Naive thymus-derived CD8-positive, alpha-beta T cell (primary cell): ENCODE measurements at places on chromosomes 13 and 19. TPM values are rescaled to one million over a fixed set of nuclear protein-coding genes. Genes with fewer than 3 reads are reported as not detected.

TSSK6 gene
- 9.3 TPM for total RNA-seq

ZNF548 gene
- total RNA-seq: 96.6 TPM

ZNF541 gene
- 0.86 TPM for total RNA-seq

RTBDN gene
- not detected for total RNA-seq

ADAMTSL5 gene
- 4.5 TPM for total RNA-seq

DMKN gene
- total RNA-seq: 1.8 TPM

ARRDC5 gene
- 28.7 TPM for total RNA-seq

IGFL2 gene
- not detected for total RNA-seq

CAMSAP3 gene
- total RNA-seq: 0.99 TPM

ZNF577 gene
- 34.0 TPM for total RNA-seq

TTC9B gene
- total RNA-seq: not detected

ZBTB32 gene
- 0.21 TPM for total RNA-seq

SLC25A41 gene
- total RNA-seq: 0.62 TPM

IQCN gene
- total RNA-seq: 8.4 TPM

UNC13A gene
- total RNA-seq: 0.10 TPM

DNA sequence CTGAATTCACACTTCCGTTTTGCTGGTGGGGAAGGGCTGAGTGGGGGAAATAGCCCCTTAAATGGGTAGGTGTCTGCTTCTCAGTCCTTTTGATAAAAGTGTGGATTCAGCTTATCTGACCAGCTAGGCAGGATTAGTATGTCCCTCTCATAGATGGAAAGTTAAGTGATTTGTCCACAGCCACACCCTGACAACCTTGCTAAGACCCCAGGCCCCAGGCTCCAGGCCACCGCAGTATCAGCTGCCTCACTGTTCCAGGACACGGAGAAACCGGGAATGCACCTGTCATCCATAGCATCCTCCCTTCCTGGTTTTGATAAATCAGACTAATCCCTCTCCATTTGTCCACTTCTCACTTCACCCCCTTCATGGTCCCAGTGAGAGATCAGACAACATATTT, 197.7 kb downstream of the USP12 start:
- no peak for DNase-seq

GRCh38 chr13:21872795-21873194, 201.9 kb downstream of the FGF9 start:
- DNase-seq: no peak

GRCh38 chr13:105758918-105759860, 776.3 kb downstream of the EFNB2 start:
- DNase-seq: no peak

GRCh38 chr13:46609052-46609451, 56.1 kb downstream of the LRCH1 start:
- no peak for DNase-seq

DNA sequence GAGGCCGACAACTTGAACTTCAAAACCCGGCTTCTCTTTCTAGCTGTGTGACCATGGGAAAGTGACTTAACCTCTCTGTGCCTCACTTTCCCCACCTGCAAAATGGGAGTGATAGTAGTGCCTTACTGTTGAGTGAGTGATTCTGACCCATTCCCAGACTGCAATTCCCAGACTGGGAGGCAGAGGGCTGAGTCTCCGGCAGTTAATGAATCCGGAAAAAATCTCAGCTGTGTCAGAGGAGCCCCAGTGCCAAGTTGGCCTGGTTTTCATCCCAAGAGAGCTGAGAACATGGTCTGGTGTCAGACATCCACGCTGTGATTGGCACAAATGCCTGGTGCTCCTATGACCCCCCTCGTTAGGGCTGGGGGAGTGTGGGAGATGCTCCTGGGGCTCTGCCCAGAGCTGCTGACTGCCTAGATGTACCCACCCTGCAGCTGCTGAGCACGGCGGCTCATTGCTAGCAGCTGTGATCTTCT, 50.0 kb downstream of the PIN1 start:
- no peak for DNase-seq

DNA sequence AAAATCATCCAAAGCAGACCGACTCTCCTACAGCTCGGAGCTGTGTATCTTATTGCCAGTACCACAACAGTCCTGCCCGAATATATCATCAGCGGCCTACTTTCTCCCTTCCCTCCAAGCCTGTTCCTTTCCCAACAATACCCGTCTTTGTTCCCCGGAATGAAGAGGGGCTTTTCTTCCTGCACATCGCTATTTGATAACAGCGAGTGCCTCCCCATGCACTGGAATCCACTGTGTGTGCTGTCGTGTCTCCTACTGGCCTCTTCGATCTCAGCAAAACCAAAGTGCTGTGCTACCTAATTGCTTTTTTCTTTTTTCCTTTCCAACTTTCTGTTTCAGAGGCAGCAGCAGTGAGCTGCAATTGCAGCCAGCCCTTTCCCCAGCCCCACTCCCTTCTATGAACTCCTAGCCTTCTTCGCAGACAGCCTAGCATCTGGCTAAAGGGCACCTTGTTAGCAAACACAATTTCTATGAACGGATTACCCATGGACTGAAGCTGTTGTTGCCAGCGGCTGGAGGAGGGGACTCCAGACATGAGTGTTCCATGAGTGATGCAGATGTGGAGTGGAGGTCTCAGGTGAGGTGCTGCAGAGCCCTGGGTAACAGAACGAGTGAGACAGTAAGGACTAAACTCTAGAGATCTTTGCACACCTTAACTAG, 43.4 kb downstream of the EFNB2 start:
- no peak for DNase-seq

- no peak for DNase-seq
Measured at GRCh38 chr19:2353159-2353886, 6.7 kb upstream of the TMPRSS9 start.

DNA sequence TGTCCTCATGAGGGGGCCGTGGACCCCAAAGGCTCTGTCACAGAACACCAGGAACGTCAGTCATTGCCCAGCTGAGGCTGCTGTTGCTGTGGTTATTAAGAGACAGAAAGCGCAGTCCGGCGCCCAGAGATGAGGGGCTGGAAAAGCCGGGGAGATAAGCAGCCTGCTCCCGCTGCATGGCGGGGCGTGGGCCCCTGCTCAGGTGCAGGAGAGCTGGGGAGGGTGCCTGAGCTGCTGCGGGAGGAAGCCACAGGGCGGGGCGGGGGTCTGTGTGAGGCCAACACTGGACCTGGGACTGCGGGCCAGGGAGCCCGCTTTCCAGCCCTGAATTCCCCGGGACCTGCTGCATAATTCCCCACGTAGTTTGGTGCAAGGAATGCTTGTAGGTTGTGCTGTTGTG, 11.3 kb downstream of the SOX1 start:
- DNase-seq: no peak

GRCh38 chr13:60327511-60327910, 69.5 kb upstream of the TDRD3 start:
- DNase-seq: no peak

DNA sequence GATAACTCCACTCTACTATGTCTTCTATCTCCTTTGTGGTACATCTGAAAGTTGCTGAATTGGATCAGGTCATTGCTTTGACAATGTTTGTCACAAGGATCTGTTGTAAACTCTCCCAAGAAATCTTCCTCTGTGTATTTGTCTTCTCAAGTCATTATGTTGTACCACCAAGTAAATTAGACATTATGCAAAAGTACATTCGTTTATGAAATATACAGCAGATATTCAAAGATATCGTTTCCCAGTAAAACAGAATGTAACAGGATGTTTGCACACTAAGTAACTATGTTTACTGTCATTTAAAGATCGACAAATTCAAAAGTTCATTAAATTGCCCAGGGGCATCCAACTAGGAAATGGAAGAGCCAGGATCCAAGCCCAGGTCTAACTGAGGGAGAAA, 739.4 kb downstream of the EFNB2 start:
- no peak for DNase-seq

- no peak for DNase-seq
Measured at GRCh38 chr13:64639206-64639605, 2590.9 kb downstream of the PCDH9 start.

DNA sequence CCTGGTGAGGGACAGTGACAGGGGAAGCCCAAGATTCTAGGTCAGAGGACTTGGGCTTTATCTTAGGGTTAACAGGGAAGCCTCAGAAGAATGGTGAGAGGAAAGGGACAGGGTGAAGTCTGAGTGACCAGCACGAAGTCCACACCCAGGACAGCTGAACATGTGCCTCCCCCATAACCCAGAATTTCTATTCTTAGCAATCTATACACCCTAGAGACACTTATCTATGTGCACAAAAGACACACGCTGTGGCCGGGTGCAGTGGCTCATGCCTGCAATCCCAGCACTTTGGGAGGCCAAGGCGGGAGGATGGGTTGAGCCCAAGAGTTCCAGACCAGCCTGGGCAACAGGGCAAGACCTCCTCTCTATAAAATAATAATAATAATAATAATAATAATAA, 11.1 kb upstream of the OLFM2 start:
- no peak for DNase-seq

DNA sequence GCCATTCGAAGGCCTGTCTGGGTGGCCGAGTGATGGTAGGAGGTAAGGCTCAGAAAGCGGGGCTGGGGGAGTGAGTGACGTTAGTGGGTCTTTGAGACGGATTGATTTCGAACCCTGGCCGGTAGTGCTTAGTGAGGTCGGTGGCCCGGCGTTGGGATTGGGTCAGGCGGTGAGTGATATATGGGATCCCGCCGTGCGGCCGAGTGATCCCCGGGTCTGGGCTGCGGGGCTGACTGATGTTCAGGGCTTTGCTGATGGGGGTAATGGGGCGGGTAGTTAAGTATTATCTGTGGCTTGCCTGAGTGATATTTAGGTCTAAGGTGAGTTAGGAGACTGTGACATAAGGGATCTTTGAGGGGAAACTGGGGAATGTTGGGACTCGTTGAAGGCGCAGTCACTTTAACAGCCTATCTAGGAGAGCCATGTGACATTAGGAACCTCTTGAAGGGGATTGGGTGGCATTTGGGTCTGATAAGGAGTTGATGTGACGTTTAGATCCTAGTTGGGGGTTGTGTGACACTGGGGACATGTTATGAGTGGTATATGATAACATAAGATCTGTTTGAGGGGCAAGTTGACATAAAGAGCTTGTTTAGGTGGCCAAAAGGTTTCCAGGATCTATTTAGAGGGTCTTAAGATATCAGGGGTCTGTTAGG, 543 bp downstream of the PSMC4 start:
- DNase-seq: no peak

DNA sequence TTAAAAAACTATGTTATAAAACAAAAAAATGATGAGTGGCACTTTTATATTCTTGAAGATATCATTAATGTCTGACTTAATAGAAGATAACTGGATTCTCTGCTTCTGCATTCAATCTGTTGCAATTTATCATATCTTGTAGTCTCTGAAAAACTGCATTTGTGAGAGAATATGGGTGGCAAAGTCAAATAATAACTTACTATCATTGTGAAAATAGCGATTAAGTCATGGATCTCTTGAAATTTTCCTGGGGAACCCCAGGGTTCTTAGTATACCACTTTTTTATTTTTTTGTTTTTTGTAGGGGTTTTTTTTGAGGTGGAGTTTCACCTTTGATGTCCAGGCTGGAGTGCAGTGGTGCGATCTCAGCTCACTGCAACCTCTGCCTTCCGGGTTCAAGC, 127.1 kb downstream of the STOML3 start:
- no peak for DNase-seq

DNA sequence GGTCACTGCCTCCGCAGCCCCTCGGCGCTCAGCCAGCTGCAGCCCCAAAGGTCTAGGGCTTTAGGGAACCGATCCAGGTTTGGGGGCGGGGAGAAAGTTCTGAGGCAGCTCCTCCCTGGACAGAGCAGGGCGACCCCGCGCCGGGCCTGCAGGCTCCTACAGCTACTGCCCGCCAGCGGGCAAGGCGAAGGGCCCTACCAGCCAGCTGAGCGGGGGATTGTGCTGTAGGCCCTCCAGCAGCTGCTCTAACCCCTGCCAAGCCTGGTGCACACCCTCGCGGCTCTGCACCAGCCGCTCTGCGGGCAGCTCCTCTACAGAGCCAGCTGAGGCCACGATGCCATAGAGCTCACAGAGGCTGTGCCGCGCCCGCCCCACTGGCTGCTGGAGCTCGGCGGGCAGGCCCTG, 14.0 kb downstream of the PLIN4 start:
- DNase-seq: no peak

GRCh38 chr13:39859898-39860297, 204.4 kb downstream of the COG6 start:
- DNase-seq: no peak

DNA sequence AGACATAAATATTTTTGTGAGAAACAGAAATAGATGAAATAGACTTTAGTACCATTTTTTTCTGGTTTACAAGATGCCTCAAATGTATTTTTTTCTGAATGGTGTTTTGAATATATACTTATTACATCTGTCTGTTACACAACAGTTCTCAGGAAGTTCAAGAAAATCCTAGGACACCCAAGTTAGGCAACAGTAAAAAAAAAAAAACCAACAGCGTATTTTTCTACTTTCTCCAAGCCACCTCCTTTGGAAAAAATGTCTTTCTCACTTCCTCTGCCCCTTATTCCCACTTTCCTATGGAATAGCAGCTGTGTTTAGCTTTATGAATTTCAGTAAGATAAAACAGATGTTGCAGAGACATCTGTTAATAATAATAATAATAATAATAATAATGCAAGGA, 489.6 kb upstream of the KLF12 start:
- DNase-seq: no peak

GRCh38 chr13:106755542-106755941, 187.6 kb upstream of the ARGLU1 start:
- no peak for DNase-seq

- DNase-seq: no peak
Measured at GRCh38 chr13:33616130-33616529, 201.8 kb upstream of the RFC3 start.
